Hepatocyte (in vitro differentiated cells): ENCODE measurements at places on chromosomes 13 and 19. TPM values are rescaled to one million over a fixed set of nuclear protein-coding genes. Genes with fewer than 3 reads are reported as not detected.

DNA sequence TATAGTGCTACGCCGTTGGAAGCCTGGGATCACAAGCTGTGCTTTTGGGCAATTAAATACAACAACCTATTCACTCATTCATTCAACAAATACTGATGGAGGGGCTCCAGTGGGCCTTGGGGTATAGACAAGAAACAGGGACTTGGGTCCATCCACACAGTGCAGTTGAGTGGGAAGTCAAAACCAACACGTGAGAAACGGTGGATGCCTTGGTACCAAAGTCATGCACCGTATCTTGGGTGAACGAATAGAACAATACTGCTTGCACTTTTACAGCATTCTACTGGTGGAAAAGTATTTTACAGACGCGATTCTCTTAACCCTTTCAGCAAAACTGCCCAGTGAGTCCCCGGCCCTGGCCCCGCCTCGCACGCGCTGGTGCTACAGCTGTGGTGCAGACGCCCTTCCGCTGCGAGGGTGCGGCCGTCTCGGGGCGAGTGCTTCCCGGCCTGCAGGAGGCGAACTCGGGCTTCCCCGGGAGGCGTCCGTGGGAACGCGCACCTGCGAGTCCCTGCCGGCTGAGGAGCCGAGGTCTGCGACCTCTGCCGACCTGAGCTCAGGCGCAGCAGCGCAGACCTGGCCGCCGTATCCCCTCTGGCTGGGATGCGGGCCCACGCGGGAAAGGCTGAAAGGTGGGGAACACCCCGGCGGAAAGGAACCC, 8.3 kb downstream of the TNFRSF19 start:
- H3K27me3 ChIP-seq: no peaks in the 10 kb centered on the region
- H3K27ac ChIP-seq: peak overlapping the region; percentile 93
- DNase-seq: peak; percentile 90
- H3K4me1 ChIP-seq: peaks cover 9% of the 10 kb centered on the region
- H3K4me3 ChIP-seq: peak overlapping the region; percentile 92

ZNF729 gene
- total RNA-seq: not detected in 2 replicates

DNA sequence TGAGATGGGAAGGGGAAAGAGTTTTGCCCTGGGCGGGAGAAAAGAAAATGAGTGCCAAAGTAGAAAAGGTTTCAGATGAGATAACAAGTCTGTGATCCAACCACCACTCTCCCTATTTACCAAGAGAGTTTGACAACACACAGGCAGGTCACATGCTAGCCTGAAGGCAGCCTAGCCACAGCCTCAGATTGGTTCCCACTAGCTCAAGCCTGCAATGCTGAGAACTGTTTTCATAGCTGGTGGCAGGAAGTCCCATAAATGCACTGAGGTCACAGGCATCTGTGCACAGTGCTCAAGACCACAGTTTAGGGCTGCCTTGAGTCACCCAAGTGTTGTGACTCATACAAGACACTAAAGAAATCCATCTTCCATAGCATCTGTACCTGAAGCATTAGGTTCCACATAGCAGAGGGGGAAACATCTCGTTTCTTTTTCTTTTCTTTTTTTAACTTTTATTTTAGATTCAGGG, 18.5 kb upstream of the POP4 start:
- no peak overlapping the region for H3K4me3 ChIP-seq
- no peak overlapping the region for H3K27ac ChIP-seq
- H3K36me3 ChIP-seq: no peaks in the 10 kb centered on the region
- H3K4me1 ChIP-seq: no peaks in the 10 kb centered on the region

GRCh38 chr13:52395704-52396103, 10.3 kb downstream of the THSD1 start:
- no peak for DNase-seq
- no peak overlapping the region for H3K27ac ChIP-seq
- no peak overlapping the region for H3K4me3 ChIP-seq
- H3K36me3 ChIP-seq: no peaks in the 10 kb centered on the region
- no peaks in the 10 kb centered on the region for H3K27me3 ChIP-seq

- no peaks in the 10 kb centered on the region for H3K36me3 ChIP-seq
- H3K27ac ChIP-seq: no peak overlapping the region
- H3K4me3 ChIP-seq: no peak overlapping the region
- H3K27me3 ChIP-seq: no peaks in the 10 kb centered on the region
- DNase-seq: no peak
These were observed 523.0 kb upstream of the SLITRK1 start for GRCh38 chr13:84405286-84405685.
